ENCODE measurements at places on chromosomes 3 and 15. TPM values are rescaled to one million over a fixed set of nuclear protein-coding genes. Genes with fewer than 3 reads are reported as not detected.

Gene SERINC4
- 0.09 TPM for total RNA-seq

GRCh38 chr3:193656445-193656844 lies 63.4 kb downstream of the OPA1 start:
- no peak for DNase-seq

DNA sequence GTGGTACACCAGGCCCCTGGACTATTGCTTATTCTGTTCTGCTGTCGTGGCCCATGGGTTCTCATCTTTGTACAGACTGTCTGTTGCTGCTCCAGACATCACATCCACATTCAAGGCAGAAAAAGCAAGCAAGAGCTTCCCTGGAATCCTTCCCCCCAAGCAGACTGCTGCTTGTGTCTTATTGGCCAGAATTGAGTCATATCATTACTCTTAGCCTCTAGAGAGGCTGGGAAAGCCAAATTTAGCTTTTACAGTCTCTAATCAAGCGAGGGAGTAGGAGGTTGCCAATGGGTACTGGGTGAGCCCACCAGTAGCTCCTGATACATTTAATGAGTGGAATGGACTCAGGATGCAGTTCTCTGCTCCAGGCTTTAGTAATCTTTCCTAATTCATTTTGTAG lies 39.4 kb downstream of the RAB6B start:
- no peak for DNase-seq

DNA sequence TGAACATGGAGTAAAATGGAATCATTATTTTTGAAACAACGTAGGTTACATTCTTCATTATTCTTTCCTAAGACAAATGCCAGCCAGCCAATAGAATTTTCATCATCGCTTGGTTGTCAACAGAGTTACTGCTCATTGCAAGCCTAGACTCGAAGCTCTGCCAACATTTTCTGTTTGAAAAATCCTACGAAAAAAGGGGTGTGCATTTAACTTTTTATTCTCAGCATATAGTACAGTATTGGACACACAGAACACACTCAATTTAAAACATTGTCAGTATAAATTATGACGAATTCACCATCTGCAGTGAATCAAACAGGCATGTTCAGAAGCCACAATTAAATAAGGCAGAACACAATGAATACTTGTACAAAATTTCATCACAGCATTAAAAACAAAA lies 232.1 kb downstream of the NR1D2 start:
- DNase-seq, result no peak

GRCh38 chr3:141511361-141511760 lies 24.5 kb downstream of the RASA2 start:
- DNase-seq, result no peak

- DNase-seq, result peak; percentile 12
Observed at GRCh38 chr3:146280864-146281263, 30.0 kb upstream of the PLSCR4 start.

Gene CCRL2
- 1.7 TPM for total RNA-seq

- DNase-seq, result no peak
Observed at GRCh38 chr3:157353652-157354051, 83.0 kb upstream of the PTX3 start.

GRCh38 chr3:196163666-196164493 lies 47.3 kb downstream of the ZDHHC19 start:
- peak; percentile 31 for DNase-seq
